Activated T-helper 1 cell treated with anti-CD3 and anti-CD28 coated beads, Interleukin-12 subunit alpha, Interleukin-12 subunit beta, Interleukin-2, Interleukin-4 antibody, amounts not matched to agents 30 ng/mL and 10 ng/mL and 1 ng/mL, durations not matched to agents 14 hours and 24 hours and 36 hours (primary cell): ENCODE measurements at places on chromosomes 12 and 14.

DNA sequence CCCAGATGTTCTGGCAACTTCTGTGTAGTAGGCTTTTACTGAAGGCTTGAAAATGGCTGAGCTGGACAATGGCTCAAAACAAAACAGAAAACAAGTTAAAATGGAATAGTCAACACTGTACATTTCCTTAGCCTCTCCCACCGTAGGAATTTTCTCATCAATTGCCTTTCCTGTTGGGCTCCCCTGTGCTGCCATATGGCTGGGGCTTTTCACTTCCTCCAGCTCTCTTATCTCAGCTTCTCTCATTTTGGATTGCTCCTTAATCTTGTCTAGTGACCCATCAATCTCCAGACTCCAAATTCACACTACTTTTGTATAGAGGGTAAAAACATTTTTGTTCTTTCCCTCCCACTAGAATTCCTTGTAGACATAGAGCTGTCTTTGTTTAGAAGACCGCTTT, 50.4 kb upstream of the RPH3A start:
- peaks cover 5% of the 10 kb centered on the region for H3K27me3 ChIP-seq
- no peak overlapping the region for H3K27ac ChIP-seq
- no peaks in the 10 kb centered on the region for H3K36me3 ChIP-seq
- no peaks in the 10 kb centered on the region for H3K4me1 ChIP-seq
- no peak for DNase-seq
- H3K4me3 ChIP-seq, result no peak overlapping the region

DNA sequence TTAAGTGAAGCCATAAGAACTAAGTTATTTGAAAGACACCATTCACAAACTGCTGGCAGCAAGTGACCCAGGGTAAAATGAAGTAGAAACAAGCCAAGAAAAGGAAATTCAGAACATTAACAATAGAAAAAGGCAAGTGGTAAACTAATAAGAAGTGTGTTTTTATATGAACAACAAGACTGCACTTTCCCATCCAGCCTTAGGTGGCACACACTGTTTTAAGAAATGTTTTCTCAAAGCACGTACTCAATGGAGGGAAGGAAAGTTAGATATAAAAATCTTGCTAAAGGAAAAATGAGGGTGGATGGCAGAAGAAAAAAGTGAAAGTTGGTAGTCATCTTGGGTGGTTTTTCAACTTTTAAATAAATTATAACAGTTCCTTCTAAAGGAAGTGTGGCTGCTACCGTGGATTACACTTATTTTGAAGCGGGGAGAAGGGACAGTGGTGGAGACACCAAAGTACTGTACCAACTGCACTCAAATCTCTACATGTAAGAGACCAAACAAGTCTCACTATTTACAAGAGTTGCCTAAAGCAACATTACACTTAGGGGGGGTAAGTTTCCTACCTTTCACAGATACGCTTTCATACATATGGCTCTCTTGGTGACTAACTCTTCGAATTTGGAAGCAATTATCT, 58.8 kb downstream of the SEL1L start:
- H3K27me3 ChIP-seq, result no peaks in the 10 kb centered on the region
- H3K27ac ChIP-seq, result peak overlapping the region; percentile 53
- peaks cover 40% of the 10 kb centered on the region for H3K36me3 ChIP-seq

DNA sequence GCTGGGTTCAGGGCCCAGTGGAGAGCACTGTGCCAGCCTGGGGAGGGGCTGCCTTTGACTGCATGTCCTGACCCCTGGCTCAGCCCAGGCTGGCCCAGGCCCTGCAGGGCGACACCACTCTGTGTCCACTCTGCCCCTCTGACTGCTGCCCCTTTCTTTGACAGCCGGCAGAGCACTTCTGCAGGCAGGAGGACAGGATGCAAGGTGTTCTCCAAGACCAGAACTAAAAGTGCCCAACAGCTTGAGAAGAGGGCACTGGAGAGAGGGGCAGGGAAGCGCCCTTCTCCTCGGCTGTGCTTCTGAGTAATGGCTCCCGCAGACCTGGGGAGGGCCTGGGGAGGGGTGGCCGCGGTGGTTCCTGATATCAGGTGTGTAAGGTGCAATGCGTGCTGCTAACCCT, 72.7 kb downstream of the WDR20 start:
- H3K4me3 ChIP-seq, result no peak overlapping the region
- H3K36me3 ChIP-seq, result peaks cover 13% of the 10 kb centered on the region
- H3K4me1 ChIP-seq, result no peaks in the 10 kb centered on the region
- no peak overlapping the region for H3K27ac ChIP-seq
- no peaks in the 10 kb centered on the region for H3K27me3 ChIP-seq
- no peak for DNase-seq

GRCh38 chr14:59588101-59588500, 11.5 kb upstream of the CCDC175 start:
- no peak for DNase-seq
- no peak overlapping the region for H3K4me3 ChIP-seq
- no peaks in the 10 kb centered on the region for H3K27me3 ChIP-seq
- H3K4me1 ChIP-seq, result peaks cover 9% of the 10 kb centered on the region
- H3K36me3 ChIP-seq, result no peaks in the 10 kb centered on the region
- no peak overlapping the region for H3K27ac ChIP-seq

DNA sequence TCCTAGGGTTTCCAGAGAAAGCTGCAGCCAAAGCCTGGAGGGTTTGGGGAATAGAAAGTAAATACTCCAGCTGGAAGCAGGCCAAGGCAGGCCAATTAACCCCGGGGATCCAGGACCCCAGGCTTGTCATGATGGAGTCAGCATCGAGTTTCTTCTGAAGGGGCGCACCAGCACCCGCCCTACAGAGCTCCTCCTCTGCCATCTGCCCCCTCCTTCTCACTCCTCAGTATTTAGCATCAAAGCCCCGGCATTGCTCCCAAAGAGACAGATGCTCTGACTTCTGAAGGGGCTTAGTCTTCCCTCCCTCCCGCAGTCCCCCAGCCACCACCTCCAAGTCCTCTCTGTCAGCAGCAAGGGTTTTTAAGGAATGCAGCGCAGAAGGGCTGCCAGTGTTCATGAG, 285.1 kb upstream of the NOS1 start:
- H3K4me1 ChIP-seq, result no peaks in the 10 kb centered on the region
- H3K4me3 ChIP-seq, result no peak overlapping the region
- H3K27ac ChIP-seq, result no peak overlapping the region
- no peaks in the 10 kb centered on the region for H3K27me3 ChIP-seq
- DNase-seq, result no peak

- peaks cover 8% of the 10 kb centered on the region for H3K27me3 ChIP-seq
- no peaks in the 10 kb centered on the region for H3K36me3 ChIP-seq
- H3K4me3 ChIP-seq, result no peak overlapping the region
- H3K4me1 ChIP-seq, result peaks cover 2% of the 10 kb centered on the region
- H3K27ac ChIP-seq, result no peak overlapping the region
Measured at GRCh38 chr14:53304726-53305381, 151.7 kb upstream of the DDHD1 start.
